Nephron progenitor cell (in vitro differentiated cells): ENCODE measurements at places on chromosomes 3 and 15.

DNA sequence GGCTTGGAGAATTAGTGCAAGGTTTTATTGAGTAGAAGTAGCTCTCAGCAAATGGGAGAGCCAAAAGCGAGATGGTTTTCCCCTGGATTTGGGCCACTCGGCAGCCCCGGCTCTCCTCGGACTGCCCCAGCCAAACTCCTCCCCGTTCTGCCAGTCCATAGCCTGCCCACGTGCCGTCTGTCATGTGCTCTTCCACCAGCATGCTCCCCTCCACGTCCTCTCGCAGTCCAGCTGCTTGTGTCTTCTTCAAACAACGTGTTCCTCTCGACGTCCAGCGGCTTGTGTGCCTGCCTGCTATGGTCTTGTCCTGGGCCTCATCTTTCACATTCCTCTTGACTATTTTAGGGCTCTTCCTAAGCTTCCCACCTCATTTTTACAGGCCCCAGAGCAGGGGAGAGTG is 16.7 kb upstream of the SECISBP2L start:
- peak; percentile 5 for DNase-seq

DNA sequence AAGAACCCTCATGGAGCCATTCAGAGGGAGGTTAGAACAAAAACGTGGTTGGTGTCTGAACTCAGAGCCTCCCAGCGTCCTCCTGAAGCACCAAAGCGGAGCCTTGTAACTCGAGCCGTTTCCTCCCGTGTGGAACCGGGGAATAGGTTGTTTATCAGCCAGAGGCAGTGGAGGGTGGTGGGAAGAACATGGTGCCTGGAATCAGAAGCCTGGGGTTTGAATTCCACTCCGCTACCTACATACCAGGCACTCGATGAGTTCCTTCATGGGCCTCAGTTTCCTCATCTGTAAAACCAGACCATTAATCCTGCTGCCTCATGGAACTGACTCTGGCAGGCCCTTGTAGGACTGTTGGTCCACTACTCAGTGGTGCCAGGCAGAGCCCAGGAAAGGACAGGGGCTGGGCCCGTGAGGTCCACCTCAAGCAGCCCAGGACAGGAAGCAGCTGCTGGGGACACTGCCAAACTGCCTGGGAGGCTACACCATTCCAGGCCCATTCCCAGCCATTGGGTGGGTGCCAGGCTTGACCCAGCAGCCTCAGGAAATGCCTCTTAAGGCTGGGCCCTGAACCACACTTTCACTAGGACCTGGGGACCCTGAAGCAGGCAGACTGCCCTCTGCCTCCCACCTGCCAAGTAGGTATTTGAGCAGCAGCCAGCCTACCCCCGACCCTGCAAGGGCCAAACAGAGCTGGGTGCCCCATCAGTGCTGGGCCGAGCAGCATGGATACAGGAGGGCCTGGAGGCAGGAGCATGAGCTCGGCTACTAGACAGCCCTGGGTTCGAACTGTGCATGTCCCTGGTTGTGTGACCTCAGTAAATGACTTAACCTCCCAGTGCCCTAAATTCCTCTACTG is 33.4 kb downstream of the PRKCD start:
- peak; percentile 65 for DNase-seq

DNA sequence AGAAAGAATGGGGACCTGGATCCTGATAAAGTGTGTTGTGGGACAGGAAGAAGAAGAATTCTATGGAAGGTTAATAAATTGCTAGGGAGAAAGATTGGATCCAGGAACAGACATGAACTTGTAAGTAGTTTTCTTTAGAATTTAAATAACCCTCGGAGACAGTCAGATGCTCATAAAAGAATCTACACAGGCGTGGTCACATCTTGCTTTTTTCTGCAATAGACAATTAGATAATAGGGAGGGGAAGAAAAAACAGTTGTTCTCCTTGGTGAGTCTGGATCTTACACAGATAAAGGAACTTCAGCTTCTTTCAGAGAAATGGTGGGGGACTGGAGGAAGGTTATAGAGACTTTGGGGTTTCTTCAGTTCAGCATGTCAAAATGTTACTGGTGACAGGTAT is 232.6 kb downstream of the ALCAM start:
- no peak for DNase-seq

DNA sequence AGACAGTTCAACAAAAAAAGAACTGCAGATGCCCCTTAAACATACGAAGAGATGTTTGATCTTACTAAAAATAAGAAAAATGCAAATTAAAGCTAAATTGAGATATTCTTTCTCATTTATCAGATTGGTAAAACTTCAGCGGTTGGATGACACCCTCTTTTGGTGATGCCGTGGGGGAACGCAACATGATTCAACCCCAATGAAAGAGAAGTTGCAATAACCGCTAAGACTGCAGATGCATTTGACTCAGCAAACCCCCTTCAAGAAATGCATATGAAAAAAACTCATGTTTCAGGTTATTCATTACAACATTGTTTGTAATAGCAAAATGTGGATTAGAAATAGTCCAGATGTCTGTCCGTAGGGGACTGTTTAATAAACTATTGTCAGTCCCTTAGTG is 3.6 kb downstream of the KLHL6 start:
- DNase-seq = no peak

DNA sequence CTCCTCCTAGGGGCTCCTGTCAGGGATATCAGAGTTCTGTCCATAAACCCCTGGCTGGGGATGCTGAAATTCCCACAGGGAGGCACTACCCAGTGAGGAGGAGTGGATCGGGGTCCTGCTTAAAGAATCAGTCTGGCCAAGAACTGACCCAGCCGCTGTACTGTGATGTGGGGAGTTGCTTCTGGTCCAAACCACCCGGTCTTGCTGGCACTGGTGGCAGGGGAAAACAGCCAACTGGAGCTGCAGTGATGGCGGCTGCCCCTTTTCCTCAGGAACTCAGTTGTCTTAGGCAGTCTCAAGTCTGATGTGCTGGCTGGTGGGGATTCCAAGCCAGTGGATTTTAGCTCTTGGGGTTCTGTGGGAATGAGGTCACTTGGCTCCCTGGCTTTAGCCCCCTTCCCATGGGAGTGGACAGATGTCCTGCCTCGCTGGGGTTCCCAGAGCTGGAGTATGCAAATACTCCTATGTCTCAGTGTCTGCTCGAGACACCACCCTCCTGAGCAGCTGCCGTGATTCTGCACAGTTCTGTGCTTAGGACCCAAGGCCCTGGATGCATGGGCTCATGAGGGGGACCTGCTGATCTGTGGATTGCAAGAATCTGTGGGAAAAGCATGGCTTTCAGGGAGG is 97.1 kb downstream of the SLC25A26 start:
- no peak for DNase-seq

DNA sequence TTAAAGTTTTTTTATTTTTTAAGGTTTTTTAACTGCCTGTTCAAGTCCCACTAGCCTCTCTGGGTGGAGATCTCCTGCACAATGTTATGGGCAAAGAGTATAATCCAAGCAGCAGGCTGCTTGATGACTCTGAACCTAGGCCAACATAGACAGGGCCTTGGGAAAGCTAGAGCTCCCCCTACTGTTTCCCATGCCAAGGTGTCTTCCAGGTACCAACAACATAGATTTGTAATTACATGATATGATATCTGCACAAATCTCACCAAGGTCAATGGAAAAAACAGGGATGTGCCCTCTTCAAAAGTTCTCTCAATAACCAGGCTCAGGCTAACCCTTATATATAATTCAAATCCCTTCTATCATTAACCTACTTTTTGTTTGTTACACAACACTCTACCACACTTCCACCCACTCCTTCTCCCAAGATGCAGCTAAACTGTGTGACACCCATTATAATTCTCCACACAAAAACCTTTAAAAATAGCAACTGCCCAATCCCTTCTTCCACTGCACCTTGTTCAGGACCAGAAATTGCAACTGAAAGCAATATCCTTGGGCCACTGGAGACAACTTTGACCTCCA is 43.8 kb downstream of the RBM15B start:
- DNase-seq = peak; percentile 26

DNA sequence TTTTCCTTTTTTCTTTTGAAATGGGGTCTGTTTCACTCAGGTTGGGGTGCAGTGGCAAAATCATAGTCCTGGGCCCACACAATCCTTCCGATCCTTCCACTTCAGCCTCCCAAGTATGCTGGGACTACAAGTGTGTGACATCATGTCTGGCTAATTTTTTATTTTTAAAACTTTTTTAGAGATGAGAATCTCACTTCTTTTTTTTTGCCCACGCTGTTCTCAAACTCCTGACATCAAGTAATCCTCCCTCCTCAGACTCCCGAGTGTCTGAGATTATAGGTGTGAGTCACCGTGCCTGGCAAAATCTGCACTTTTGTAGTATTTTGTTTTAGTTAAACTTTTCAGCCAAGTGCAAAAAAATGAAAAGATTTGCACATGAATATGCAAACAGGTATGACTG is 171.0 kb downstream of the FNDC3B start:
- DNase-seq = no peak

GRCh38 chr3:65619451-65619881 is 419.3 kb downstream of the MAGI1 start:
- DNase-seq = no peak

GRCh38 chr3:110318108-110318507 is 753.5 kb upstream of the NECTIN3 start:
- DNase-seq = no peak

GRCh38 chr15:29050870-29051269 is 165.1 kb downstream of the APBA2 start:
- DNase-seq = no peak

DNA sequence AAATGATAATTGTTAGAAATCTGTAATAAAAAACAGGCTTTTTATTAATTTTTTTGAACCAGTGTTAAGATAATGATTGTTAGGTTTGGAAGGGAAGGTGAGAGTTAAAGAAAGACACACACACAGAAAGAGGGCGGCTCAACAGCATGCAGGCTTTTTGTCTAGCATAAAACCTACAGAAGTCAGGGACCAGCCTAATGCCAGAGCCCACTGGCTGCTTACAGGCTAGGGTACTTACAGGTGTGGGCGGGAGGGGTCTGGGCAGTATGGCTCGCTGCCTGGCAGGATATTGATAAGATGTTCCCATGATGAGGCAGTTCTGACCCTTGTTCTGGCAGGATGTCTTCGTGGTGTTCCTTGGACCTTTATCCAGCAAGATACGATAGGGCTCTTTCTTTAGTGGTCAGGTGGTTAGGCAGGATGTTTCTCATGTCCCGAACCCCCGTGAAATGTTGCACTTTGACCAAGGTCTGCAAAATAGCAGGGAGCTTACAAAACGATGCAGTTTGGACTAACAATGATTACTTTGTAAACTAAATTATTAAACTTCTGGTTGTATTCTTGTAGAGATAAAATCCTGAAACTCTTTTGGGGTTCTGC is 84.7 kb downstream of the DCUN1D1 start:
- no peak for DNase-seq

DNA sequence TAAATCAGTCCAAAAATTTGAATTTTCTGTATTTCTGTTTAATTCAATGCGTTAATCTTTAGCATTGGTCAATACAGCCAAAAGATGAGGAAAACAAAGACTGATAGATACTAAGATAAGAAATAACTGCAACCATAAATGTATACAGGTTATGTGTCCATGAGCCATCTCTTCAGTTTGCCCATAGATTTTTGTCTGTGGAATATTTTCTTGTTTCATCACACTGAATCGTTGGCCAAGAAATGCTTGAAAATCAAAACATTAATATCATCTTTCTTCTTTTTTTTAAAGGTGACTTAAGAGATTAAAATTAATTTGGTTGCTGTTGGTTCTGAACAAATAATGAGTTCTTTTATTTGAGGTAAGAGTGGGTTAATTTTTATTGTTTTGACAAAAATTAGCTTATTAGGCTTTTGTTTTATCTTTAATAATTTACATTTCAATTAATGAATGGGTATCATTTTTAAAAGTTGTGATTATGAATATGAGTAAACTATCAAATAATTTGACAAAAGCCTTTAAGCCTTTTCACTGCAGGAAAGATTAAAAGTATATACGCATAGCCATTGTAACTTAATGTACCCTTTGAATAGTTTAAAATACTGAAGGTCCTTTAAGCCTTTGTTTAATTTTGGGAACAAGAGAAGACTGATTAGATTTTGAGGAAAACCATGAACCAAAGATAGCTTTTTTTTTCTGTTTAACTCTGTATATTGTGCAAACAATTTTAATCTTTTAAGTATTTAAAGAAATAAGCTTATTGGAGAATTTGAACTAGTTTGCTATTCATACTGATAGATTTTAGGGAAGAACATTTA is 14.7 kb upstream of the CHD2 start:
- no peak for DNase-seq
